Heart right ventricle (tissue), 16 donors: ENCODE measurements at places on chromosomes 1 and 21.

- no peak for DNase-seq
Observed at GRCh38 chr1:68230484-68230802, 1.9 kb downstream of the WLS start.

- DNase-seq: peak; percentile 88
Observed at GRCh38 chr1:22641906-22642636, 1.4 kb upstream of the C1QC start.

DNA sequence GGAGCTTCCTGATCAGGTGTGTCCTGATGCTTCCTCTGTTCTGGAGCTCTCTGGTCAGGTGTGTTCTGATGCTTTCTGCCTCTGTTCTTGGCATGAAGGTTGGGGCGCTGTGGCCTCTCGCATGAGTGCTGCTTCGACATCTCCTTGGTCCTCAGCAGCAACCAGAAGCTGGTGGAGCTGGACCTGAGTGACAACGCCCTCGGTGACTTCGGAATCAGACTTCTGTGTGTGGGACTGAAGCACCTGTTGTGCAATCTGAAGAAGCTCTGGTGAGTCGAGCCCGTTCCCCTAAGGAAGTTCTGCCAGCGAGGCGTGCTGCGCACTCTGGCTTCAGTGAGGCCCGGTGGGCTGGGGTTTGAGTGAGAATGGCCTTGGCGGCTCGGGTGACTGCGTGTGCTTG is 18.0 kb downstream of the NLRP3 start:
- no peak for DNase-seq

DNA sequence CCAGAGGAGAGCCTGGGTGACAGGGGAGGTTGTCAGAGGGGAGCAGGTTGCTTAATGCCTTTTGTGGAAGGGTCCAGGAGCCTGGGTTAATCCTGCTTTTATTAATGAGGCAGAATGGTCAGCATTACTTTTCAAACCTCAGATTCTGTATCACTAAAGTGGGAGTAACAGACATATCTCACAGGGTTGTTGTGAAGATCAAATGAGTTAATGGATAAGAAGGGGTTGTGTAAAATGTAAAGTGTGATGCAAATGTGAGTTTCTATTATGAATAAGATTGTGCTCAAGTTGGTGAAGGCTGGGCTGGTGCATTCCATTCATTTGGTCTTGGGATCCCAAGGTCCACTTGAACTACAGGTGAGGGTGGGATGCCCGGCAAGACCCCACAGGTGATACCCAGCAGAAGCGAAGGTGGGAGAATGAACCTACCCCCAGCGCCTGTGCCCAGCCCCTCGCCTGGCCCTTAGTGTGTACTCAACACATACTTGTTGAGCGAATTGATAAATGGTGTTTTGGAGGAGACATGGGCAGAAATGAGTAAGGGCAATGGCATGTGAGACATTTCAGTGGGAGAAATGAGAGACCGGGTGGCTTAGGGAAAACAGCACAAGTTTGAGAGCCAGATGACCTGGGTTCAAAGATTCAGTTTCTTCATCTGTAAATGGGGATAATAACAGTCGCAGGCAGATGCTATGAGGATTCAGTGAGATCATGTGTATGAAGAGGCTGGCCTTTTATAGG is 6.2 kb downstream of the SLC26A9 start:
- DNase-seq: no peak

DNA sequence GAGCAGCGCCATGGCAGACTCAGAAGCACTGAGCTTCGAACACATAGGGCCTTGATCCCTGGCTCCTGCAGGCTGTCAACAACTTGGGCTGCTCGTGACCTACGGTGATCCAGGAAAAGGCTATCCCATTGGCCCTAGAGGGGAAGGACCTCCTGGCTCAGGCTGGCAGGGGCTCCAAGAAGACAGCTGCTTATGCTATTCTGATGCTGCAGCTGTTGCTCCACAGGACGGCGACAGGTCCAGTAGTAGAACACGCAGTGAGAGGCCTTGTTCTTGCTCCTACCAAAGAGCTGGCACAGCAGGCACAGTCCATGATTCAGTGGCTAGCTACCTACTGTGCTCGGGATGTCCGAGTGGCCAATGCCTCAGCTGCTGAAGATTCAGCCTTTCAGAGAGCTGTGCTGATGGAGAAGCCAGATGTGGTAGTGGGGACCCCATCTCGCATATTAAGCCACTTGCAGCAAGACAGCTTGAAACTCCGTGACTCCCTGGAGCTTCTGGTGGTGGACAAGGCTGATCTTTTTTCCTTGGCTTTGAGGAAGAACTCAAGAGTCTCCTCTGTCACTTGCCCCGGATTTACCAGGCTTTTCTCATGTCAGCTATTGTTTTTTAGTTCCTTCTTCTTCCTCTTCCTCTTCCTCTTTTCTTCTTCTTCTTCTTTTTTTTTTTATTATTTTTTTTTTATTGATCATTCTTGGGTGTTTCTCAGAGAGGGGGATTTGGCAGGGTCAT is 18.9 kb downstream of the ITLN2 start:
- DNase-seq: no peak

- DNase-seq: no peak
Observed at GRCh38 chr1:78229344-78229743, 183.6 kb downstream of the GIPC2 start.

DNA sequence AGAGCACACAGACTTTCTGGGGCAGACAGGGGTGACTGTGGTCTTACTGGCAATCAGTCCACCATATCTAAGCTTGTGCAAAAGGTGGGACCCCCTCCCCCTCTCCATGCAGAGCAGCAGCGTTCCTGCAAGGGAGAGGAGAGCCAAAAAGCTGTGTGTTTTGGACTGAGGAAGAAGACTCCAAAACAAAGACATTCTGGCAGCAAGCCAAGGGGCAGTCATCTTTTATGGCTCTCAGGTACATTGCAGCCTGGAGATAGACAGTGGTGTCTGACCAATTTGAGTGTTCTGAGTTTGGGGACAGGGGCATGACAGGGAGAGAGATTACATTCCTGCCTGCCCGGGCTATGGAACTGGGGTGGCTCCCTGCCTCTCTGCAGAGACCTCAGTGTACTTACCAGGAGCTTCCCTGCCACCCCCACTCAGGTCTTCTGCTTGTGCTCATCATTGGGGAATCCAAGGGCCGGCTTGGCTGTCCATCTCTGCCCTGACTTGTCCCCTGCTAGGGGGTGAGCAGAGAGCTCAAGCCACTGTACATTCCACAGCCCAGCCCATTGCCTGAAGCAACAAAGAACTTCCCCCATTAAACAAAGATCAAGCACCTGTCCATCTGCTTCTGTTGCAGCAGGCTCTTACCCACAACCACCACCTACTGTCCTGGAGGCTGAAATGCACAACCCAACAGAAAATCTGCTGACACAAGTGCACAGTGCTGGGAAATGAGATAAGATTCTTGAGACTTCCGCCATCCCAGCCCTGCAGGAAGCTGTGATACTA is 131.1 kb downstream of the EVI5 start:
- DNase-seq: no peak

DNA sequence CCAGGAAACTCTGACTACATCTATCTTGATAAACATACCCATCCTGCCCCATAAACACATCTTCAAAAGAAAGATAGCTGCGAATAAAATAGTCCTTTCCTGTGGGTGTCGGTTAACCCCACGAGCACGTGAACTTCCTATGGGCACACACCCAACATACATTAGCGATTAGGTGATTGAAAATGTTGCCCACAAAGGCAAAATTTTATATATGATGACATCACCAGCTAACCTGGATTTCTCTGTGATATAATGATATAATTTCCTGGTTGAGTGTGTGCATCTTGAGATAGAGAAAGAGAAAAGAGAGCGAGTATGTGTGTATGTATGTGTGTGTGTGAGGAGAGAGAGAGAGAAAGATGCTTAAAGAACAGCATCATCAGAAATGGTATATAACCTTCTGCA is 296.1 kb downstream of the PTPRC start:
- no peak for DNase-seq

DNA sequence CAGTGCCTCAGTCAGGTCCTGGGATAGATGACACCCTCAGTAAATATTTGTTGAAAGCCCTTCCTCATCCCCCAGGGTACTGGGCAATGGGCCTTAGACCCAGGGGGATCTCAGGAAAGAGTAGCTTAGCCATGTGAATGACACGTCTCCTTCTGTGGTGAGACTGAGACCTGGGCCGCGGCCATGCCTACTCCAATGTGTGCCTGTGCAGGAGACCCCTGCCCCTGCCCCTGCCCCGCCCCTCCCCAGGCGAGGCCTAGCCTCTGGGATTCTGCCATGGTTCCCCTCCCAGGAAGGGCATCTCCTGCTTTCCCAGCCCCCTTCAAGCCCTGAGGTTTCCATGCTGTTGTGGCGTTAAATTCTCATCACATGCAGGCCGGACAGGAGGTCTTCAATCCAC is 7.1 kb downstream of the MYOM3 start:
- no peak for DNase-seq

- no peak for DNase-seq
Observed at GRCh38 chr1:76225526-76225925, 151.0 kb downstream of the ST6GALNAC3 start.

GRCh38 chr1:232883992-232884661 is 66.3 kb upstream of the NTPCR start:
- no peak for DNase-seq

DNA sequence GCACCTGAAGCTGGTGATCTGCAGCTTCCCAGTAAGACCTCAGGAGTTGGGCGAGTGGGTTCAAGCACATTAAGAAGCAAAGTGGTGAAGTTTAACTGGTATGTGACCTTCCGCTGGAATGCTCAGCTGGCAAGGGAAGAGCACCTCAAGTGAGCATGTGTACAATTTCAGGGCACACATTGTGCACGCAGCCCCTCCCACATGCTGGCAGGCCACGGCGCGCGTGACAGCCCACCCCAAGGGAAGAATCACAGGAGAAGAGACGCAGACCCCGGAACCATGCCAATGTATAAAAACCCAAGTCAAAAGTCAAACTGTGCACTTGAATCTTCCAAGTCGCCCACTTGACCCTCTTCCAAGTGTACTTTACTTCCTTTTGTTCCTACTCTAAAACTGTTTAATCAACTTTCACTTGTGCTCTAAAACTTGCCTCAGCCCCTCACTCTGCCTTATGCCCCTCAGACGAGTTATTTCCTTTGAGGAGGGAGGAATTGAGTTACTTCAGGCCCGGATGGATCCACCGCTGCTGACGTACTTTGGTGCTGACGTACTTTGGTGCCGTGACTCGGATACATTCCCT is 20.0 kb downstream of the LRRC3 start:
- no peak for DNase-seq
